ENCODE measurements at places on chromosomes 4 and X.
A peak's percentile ranks its signal among the peaks of the same experiment; 100 is the strongest.

- DNase-seq, result no peak
Measured at GRCh38 chr4:183202523-183202922, 103.5 kb downstream of the WWC2 start.

DNA sequence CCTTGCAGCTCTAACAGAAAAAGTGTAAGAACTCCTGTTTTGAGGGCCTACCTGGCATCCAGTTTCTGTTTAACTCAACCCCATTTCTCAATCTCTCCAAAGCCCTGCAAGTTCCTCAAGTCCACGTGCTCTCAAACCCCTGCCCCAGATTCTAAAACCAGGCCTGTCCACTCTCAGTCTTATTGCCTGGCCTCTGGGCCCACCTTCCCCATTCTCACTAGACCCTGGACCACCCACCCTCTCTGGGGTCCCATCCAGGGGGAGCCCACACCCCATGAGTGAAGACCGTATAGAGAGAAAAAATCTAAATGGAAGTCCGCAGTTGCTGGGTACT lies 58.3 kb downstream of the TLR10 start:
- DNase-seq, result no peak

- no peak for DNase-seq
Measured at GRCh38 chr4:6582889-6583490, 8.0 kb downstream of the MAN2B2 start.

DNA sequence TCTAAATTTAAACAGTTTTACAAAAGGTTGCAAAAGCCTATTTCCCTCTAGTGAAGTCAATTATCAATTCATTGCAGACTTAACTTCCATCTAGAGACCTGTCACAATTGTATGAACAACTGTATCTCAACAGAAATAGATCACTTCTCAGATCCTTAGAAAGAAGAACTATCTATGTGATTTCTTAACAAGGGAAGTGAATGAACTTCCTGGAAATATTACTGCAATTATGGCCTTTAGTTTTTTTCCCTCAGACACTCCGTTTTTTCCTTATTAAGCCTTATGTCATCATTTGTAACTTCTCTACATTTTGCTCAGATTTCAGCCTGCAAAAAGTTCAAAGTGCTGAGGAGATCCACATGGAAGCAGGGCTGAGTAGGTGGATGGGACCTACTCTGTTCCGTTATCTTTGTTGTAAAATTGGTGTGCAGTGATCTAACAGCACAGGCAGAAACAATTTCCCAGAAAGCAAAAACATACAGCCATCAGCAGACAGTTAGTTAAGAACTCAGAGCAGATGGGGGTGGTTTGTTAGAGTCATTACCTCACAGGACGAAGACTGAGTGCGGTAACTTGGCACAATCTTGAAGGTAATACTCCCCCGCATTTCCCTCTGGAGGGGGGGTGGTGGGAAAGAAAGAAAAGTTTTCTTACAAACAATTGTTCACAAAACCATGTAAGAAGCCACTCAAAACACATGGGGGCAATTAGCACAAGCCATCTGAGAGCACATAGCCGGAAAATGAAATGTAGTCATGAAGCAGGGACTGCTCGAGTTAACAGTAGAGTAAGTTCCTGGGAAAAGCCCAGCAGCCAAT lies 112.3 kb downstream of the NYX start:
- peak; percentile 11 for DNase-seq

- no peak for DNase-seq
Measured at GRCh38 chr4:48194971-48195370, 60.9 kb upstream of the TXK start.

DNA sequence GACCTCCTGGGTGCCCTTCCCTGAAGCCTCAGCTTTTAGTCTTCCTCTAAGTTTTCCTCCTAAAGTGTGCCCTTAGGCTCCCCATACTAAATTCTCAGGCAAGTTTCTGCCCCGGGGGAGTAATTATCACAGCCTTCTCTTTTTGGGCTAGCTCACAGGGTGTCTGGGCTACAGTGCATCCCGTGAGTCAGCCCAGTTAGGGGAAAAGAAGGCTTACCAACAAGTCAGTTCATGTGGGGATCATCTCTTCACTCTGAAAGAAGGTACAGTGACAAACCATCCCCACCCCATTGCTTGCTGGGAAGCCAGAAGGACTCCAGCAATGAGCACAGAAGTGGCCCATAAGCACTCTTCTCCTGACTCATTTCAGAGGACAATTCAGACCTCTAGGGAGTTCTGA lies 134.7 kb upstream of the FAM9C start:
- DNase-seq, result no peak

DNA sequence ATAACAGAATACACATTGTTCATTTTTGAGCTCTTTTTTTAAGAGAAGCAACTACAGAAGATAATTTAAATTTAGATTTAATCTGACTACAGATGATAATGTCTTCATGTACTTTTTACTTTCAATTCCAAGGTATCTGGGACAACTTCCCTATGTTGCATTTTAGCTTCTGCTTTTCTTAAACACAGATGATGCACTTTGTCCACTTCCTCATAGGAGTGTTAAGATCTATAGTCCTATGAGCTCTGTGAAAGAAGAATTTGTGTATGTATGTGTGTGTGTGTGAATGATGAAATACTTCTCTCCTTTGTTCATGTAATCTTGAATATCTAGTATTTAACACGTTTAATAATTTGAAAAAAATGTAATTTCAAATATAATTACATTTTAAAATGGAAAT lies 5.3 kb upstream of the FHIP1A start:
- no peak for DNase-seq

GRCh38 chr4:10589321-10589720 lies 95.2 kb downstream of the CLNK start:
- no peak for DNase-seq

DNA sequence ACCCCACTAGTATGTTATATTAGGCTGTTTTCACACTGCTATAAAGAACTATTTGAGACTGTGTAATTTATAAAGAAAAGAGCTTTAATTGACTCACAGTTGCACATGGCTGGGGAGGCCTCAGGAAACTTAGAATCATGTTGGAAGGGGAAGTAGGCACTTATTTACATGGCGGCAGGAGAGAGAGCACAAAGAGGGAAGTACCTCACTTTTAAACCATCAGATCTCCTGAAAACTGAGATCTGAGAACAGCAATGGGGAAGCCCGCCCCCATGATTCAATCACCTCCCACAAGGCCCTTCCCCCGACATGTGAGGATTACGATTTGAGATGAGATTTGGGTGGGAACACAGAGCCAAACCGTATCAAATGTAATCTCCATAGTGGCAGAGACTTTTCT lies 45.4 kb upstream of the XK start:
- no peak for DNase-seq

DNA sequence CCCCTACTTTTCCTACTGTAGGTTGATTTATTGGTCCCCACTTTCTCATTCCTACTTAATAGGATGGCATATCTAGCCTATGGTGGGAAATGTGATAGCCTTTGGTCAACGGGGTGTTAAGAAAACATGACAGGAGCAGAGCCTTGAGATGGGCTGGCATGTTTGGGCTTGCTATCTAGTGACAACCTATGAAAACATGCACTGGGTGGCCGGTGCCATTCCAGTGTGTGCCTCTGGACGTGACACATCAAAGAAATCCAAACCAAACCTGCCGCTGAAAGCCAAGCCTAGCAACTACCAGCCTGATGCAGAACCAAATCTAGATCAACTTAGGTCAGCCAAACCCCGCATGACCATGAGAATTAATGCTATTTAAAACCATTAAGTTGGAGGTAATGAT lies 317.6 kb downstream of the DMD start:
- no peak for DNase-seq

GRCh38 chrX:39690541-39691415 lies 407.0 kb downstream of the BCOR start:
- DNase-seq, result no peak

DNA sequence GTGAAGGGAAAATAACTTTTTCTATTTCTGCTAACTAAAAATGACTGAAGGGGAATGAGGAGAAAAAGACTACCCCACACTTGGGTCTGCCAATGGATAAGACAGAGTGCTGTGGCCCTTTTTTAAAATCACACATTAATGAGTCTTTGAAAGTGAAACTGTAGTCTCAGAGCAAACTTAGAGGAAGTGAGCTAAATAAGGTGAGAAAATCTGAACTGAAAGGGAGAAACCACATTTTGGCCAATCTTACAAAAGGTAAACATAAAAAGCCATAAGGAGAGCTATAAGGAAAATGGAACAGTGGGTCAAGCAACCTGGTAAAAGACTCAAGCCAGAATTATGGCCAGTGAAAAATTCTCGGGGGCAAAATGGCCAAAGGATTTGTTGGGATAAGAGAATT lies 755.1 kb upstream of the IGFBP7 start:
- DNase-seq, result no peak

GRCh38 chrX:114619874-114620273 lies 36.0 kb downstream of the HTR2C start:
- DNase-seq, result no peak

GRCh38 chr4:110654254-110654635 lies 31.4 kb upstream of the PITX2 start:
- DNase-seq, result no peak

GRCh38 chr4:51885363-51885762 lies 42.4 kb downstream of the DCUN1D4 start:
- DNase-seq, result no peak

DNA sequence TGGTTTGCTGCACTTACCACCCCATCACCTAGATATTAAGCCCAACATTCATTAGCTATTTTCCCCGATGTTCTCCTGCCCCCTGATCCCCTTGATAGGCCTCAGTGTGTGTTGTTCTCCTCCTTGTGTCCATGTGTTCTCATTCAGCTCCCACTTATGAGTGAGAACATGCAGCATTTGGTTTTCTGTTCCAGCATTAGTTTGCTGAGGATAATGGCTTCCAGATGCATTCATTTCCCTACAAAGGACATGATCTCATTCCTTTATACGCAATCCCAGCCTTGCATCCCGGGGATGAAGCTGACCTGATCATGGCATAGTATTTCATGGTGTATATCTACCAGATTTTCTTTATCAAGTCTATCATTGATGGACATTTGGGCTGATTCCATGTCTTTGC lies 99.0 kb upstream of the DCAF12L2 start:
- DNase-seq, result no peak

GRCh38 chrX:124018023-124018422 lies 56.5 kb downstream of the STAG2 start:
- no peak for DNase-seq

- DNase-seq, result no peak
Measured at GRCh38 chr4:113971706-113972360, 7.6 kb downstream of the ARSJ start.

DNA sequence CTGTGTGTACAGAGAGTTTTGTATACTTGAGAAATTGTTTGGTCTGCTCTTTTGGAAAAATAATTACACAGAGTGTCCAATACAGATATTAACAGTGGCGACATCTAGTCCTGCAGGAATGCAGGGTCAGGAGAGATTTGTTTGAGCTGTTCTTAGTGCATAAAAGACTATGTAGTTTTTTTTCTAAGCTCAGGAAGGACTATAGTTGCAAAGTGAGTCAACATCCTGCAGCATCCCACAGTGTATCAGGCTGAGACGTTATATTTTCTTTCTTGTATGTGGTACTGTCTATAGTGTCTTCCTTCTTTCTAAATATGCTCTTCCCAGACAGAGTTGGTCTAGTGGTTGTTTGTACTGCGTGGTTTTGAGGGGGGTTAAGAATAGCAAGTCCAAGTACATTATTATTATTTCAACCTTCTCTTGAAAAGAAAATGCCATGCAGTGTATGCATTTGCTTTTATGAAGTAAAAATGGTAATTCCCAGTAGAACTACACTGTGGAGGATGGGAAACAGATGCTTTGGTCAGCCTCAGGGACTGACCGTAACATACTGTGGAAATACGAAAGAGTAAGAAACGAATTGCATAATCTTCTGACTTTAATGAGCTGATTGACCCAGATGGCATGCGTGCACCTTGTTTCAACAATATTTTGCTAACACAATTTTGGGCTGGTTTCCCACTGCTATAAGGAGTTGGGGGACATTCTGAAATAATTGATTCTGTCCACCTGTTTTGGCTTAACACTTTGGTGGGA lies 67.4 kb downstream of the DMP1 start:
- DNase-seq, result no peak

- no peak for DNase-seq
Measured at GRCh38 chrX:39361736-39362135, 560.5 kb downstream of the MID1IP1 start.

DNA sequence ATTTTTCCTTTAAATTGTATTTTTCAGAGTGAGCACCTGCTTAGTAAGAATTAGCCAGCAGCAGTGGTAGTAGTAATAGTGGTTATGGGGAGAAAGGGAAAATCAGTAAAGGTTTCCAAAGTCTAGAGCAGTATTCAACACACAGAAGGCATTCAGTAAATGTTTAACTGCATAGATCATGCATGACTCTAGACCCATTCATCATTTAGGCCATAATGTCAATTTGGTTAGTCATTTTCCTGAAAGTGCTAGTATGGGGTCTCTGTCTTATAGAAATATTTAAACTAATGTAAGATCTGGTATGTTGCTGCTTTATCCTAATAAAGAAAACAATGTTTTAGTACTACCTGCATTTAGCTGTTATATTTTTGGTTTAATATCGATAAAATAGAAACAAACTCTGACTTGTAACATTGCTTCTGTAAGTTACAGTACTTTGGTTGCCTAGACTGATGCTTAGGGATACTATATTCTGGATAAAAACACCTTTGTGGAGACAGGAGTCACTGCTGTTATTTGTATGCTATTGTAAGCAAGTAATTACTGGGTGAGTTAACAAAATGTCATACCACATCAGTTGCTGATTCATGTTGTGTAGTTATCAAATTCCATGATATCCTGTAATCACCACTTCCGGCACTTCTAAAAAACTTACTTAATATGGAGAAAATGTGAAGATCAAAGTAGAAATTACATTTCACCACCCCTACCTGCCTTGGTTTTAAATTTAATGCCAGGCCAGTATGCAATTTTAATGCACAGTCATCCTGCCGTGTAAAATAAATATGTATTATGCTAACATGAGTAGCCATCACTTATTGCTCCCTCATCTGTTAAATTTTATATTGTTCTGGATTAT lies 115.8 kb upstream of the BMPR1B start:
- no peak for DNase-seq

DNA sequence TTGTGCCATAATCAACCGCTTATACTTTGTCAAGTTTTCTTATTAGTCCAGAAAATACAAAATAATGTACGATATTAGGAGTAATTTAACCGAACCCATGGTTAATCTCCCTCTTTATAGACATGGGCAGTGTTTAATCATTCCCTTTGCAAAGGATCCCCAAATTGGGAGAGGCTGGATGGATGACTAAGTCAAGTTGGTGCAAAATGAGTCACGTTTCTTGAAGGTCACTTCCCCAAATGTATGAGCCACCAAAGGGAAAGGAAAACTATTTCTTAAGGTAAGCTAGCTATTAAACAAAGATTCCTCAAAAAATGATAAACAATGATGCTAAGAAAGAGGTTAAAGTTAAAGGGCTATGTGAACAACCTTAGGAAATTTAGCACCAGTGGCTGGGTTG lies 17.5 kb downstream of the MAML3 start:
- no peak for DNase-seq

- no peak for DNase-seq
Measured at GRCh38 chr4:183960046-183960420, 54.9 kb downstream of the STOX2 start.

GRCh38 chr4:138981930-138982390 lies 33.6 kb upstream of the NOCT start:
- no peak for DNase-seq

GRCh38 chr4:151575646-151576045 lies 166.7 kb downstream of the FHIP1A start:
- DNase-seq, result no peak

All from stimulated activated CD8-positive, alpha-beta memory T cell treated with anti-CD3 and anti-CD28 coated beads, Interleukin-15, amount 100 ng/mL, for 48 hours (primary cell).